Stimulated activated CD4-positive, alpha-beta T cell treated with anti-CD3 and anti-CD28 coated beads, Interleukin-4, amount 100 ng/mL, for 1 hour (primary cell): ENCODE measurements at places on chromosomes 3 and 15.

- no peak for DNase-seq
Observed at GRCh38 chr3:74844428-74844827, 230.0 kb upstream of the CNTN3 start.

DNA sequence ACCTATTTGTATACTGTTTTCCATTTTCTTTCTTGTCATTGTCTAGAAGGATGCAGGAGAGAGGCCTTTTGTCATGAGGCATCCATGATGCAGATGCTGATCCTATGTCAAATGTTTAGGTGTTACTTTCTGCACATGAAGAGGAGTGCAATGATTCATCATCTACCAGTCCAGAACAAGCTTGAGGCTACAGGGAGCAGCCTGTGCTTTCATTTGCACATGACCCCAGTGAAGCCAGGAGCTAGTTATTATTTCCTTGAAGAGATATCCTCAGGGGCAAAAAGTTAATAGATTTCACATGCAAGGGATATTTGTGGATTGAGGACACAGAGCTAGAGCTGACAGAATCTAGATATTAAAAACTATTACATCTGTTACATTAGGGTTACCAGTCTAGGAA is 204.4 kb upstream of the TGFBR2 start:
- no peak for DNase-seq

GRCh38 chr15:36815786-36816185 is 236.4 kb downstream of the CDIN1 start:
- DNase-seq, result no peak

GRCh38 chr15:38667890-38668850 is 103.6 kb upstream of the RASGRP1 start:
- DNase-seq, result no peak

DNA sequence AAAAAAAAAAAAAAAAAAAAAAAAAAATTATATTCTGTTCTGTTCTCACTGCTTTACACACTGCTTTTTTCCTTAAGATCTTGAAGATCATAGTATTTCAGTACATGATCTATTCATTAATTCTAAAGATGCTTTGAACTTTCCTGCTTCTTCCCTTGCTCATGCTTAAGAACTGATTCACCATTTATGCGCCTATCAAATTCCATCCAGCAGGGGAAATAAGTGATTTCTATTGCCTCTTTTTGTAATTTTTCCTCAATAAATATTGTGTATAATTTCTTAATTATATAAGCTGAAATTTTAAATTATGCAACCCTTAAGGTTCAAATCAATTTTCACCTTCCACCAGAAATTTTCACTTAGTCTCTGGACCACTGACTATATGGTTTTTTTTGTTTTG is 10.6 kb downstream of the DENND6A start:
- DNase-seq, result no peak

- DNase-seq, result no peak
Observed at GRCh38 chr3:183634707-183635106, 716 bp upstream of the KLHL24 start.

GRCh38 chr3:172582712-172583111 is 59.5 kb upstream of the TNFSF10 start:
- DNase-seq, result no peak

- no peak for DNase-seq
Observed at GRCh38 chr3:149375501-149376196, 1.8 kb downstream of the TM4SF1 start.

DNA sequence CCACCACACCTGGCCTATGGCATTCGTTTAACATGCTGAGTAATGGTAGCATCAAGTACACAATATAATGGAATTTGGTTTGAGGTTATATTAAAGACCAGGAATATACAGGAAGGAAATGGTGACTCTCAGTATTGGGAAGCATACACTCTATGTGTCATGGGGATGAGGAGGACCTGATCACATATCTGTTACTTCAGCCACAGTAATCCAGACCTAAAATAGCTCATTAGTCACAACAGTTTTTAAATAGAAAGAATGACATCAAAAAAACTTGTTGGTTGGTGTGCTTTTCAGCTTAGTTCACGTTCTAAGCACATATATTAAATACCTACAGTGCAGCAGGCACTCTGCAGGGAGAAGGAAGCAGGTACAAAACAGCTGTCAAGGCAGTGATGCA is 52.5 kb upstream of the ATP2C1 start:
- no peak for DNase-seq

GRCh38 chr15:89211678-89212170 is 9.7 kb downstream of the RLBP1 start:
- DNase-seq, result no peak

DNA sequence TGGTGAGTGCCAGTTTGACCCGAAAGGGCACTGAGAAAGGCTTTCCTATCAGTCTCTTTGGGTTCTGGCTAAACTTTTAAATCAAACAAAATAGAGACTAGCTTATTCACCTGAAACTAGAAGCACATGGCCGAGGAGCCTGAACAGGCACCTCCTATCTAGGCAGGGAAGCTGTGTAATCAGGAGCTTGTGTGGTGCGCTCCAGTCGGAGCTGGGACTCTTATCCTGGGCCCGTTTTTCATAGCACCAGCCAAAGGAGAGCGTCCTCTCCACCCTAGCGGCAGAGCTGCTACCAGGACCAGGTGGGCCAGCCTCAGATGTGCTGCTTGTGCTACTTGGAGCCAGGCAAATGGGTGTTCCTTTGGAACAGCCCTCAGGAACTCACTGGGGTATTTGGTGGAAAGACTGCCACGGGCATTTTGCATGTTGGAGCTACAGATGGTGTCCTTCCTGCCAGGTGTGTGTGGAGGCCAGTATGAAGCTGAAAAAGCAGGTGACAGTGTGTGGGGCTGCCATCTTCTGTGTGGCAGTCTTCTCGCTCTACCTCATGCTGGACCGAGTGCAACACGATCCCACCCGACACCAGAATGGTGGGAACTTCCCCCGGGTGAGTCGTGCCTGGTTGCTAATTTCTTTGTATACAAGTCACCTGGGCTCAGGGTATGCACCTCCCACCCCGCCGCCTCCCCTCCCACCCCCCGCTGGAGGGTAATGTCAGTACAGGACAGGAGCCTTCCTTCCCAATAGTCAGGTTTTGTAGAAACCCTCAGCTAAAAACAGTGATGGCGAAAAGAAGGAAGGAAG is 833 bp downstream of the MAN2A2 start:
- DNase-seq, result no peak

- DNase-seq, result no peak
Observed at GRCh38 chr3:69865925-69866679, 126.8 kb downstream of the MITF start.

GRCh38 chr15:101578443-101578894 is 73.7 kb downstream of the TM2D3 start:
- no peak for DNase-seq

GRCh38 chr3:120093119-120093910 is 932 bp downstream of the GSK3B start:
- peak; percentile 24 for DNase-seq

DNA sequence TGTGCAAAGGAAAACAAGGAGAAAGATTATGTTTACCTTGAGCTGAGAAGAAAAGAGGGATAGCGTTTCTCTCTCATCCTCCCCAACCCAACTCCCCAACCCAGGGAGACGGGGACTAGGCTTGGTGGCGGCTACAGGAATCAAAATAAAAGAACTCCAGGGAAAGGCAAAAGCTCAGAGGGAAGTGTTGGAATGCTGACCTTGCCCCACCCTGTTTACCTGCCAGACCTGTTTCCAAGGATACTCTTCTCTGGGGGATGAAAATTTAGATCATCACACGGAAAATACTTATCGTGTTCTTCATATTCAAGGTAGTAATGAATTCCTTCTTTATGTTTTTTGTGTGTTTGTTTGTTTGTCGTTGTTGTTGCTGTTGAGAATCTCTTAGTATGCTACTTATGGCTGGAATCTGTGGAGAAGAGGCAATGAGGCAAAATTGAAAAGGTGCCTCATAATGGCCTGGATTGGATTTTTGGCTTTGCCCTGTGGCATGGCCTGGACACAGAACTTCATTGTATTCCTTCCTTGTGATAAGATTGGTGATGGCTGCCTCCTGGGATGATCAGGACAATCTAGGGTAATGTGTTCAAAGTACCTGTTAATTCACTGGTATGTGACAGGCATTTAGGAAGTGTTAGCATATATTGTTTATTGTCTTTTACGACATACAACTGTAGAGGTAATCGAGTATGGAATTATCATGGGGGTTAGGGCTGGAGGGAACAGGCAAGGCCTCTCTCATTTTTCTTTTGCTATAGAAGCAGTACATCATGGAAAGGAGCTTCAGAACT is 11.1 kb upstream of the TPRG1 start:
- DNase-seq, result no peak

DNA sequence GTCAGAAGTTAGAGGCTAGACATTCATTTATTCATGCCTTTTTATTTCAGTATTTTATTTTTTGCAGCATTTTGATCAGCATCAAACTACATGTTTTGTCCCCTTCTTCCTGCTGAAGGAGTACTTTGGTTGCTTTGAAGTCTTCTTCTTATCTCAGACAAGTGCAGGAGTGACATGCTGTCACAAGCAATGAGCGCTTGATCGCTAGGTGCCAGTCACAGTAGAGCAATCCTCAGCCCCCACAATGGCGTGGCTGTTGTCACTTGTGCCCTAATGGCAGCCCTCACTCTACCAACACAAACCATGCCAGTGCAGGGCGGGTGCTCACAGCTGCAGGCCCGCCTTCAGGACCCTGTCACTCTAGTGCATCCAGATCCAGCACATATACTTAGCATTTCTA is 184.6 kb upstream of the FEZF2 start:
- DNase-seq, result no peak

DNA sequence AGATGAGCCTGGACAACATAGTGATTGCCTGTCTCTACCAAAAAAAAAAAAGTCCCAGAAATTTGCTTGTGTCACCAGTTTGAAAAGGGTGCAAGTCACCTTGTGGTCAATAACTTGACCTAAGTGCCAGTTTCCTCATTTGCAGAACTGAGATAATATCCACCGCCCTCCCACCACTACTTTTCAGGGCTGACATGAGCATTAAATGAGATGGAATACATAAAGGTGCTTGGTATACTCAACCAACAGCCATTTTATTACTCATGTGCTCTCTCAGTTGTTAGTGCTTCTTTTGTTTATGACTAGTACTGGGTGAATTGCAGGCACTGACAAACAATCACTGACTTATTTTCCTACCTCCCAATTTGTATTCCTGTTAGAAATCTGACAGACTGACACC is 340.5 kb upstream of the SATB1 start:
- DNase-seq, result no peak

DNA sequence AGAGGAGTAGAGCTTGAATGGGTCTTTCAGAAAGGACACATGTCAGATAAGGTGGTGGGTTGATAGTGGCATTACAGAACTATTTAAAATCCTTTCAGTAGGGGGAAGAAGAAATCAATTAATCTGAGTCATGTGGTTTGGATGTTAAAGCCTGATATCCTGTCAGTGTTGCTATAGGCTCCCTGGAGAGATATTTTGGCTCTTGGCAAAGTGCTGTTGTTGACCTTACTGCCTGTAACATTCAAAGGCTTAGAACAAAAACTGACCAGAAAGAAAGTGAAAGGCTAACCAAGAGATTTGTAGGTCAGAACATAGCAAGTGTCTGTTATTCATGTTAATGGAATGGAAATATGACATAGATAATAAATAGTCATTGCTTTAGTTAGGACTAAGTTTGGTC is 552.9 kb downstream of the DIPK2A start:
- DNase-seq, result no peak

DNA sequence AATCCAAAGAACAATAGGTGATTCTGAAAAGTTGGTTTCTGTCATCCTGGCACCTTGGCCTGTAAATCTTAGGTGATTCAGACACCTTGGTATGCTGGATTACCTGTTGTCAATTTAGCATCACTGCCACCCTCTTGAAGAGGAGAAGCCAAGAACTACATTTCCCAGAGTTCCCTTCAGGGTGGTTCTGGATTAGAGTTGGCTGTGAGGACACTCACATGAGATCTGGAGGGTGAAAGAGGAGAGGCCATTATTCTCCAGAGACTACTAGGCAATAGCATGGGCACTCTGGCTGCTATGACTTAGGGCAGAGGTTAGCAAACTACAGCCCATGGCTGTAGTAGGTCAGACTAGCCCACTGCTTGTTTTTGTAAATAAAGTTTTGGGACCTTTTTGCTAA is 41.7 kb upstream of the CORO2B start:
- no peak for DNase-seq

- DNase-seq, result no peak
Observed at GRCh38 chr3:147405231-147406027, 914 bp downstream of the ZIC4 start.

DNA sequence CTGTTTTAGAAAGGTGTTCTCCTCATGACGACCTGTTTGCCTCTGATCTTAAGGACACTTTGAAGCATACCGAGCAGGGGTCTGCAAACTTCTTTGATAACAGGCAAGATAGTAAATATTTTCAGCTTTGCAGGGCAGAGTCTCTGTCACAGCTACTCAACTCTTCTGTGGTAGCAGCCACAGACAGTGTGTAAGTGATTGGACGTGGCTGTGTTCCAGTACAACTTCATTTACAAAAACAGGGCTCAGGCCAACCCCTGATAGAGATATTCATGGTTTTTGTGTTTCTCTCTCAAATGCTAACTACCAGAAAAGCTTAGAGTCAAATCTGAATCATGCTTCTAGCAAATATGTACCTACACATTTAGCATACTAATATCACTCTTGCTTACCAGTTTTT is 51.5 kb downstream of the TGFBR2 start:
- DNase-seq, result no peak

GRCh38 chr3:58085616-58086015 is 77.4 kb downstream of the FLNB start:
- DNase-seq, result no peak

- no peak for DNase-seq
Observed at GRCh38 chr3:194967151-194968117, 281.8 kb downstream of the FAM43A start.

GRCh38 chr3:87175732-87176131 is 51.4 kb upstream of the CHMP2B start:
- DNase-seq, result no peak

- no peak for DNase-seq
Observed at GRCh38 chr15:74519311-74519710, 21.7 kb upstream of the ARID3B start.

GRCh38 chr3:113297841-113298240 is 86.5 kb downstream of the BOC start:
- DNase-seq, result no peak

DNA sequence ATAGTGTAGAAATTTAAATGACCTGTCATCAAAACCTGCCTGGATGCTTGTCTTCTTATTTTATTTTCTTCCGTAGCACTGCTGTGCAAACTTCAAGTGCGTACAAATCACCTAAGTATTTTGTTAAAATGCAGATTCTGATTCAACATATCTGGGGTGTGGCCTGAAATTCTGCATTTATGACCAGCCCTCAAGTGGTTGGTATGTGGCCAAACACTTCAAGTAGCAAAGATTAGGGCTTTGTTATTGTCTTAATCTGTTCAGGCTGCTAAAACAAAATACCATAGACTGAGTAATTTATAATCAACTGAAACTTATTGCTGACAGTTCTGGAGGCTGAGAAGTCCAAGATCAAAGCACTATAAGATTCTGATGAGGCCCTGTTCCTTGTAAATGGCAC is 97.6 kb upstream of the LRRC3B start:
- DNase-seq, result no peak

- no peak for DNase-seq
Observed at GRCh38 chr15:101168463-101168824, 83.4 kb downstream of the CHSY1 start.

- no peak for DNase-seq
Observed at GRCh38 chr3:38115645-38116427, 21.1 kb downstream of the ACAA1 start.

GRCh38 chr3:56796202-56796601 is 5.5 kb downstream of the ARHGEF3 start:
- DNase-seq, result no peak
